CD4-positive, alpha-beta memory T cell (primary cell): ENCODE measurements at places on chromosomes 5 and 9. TPM values are rescaled to one million over a fixed set of nuclear protein-coding genes. Genes with fewer than 3 reads are reported as not detected.
A peak's percentile ranks its signal among the peaks of the same experiment; 100 is the strongest.

- no peaks in the 10 kb centered on the region for H3K4me1 ChIP-seq
- no peaks in the 10 kb centered on the region for H3K36me3 ChIP-seq
- H3K4me3 ChIP-seq, result no peak overlapping the region
- no peaks in the 10 kb centered on the region for H3K27me3 ChIP-seq
- H3K27ac ChIP-seq, result no peak overlapping the region
Observed at GRCh38 chr5:16596581-16596940, 20.2 kb downstream of the RETREG1 start.

GRCh38 chr5:19880859-19881436 is 107.1 kb downstream of the CDH18 start:
- H3K27ac ChIP-seq, result no peak overlapping the region
- H3K36me3 ChIP-seq, result no peaks in the 10 kb centered on the region
- H3K4me3 ChIP-seq, result no peak overlapping the region
- no peaks in the 10 kb centered on the region for H3K4me1 ChIP-seq

- H3K4me1 ChIP-seq, result peaks cover 15% of the 10 kb centered on the region
- H3K27me3 ChIP-seq, result peaks cover 51% of the 10 kb centered on the region
Observed at GRCh38 chr5:138661991-138662434, 86.8 kb upstream of the HSPA9 start.

- no peaks in the 10 kb centered on the region for H3K27me3 ChIP-seq
- no peaks in the 10 kb centered on the region for H3K4me1 ChIP-seq
- H3K36me3 ChIP-seq, result no peaks in the 10 kb centered on the region
- no peak overlapping the region for H3K4me3 ChIP-seq
- no peak overlapping the region for H3K27ac ChIP-seq
- DNase-seq, result no peak
Observed at GRCh38 chr9:3361116-3361515, 164.7 kb downstream of the RFX3 start.

GRCh38 chr9:97889941-97890887 is 32.1 kb downstream of the TRMO start:
- H3K4me1 ChIP-seq, result peaks cover 9% of the 10 kb centered on the region
- H3K4me3 ChIP-seq, result no peak overlapping the region
- no peaks in the 10 kb centered on the region for H3K36me3 ChIP-seq
- DNase-seq, result peak; percentile 54

DNA sequence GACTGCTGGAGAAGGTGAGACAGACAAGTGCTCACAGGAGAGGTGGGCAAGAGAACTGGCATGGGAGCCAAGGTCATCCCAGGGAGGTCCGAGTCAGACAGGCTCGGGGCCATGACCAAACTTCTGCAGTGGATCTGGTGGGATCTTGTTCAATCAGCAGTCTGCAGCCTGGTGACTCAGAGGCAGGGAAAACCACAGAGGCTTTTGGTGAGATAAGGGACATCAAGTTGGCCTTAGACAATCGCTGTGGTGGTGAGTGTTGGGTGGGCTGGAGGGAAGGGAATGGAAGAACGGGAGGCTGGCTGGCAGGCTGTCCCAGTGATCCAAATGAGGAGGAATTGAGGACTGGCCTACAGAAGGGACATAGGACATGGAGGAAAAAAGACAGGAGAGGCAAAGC is 123.8 kb downstream of the TMEM174 start:
- H3K27me3 ChIP-seq, result peaks cover 48% of the 10 kb centered on the region
- no peak for DNase-seq
- no peak overlapping the region for H3K4me3 ChIP-seq
- no peak overlapping the region for H3K27ac ChIP-seq
- no peaks in the 10 kb centered on the region for H3K36me3 ChIP-seq

- H3K4me3 ChIP-seq, result no peak overlapping the region
- no peaks in the 10 kb centered on the region for H3K27me3 ChIP-seq
- H3K27ac ChIP-seq, result no peak overlapping the region
- H3K36me3 ChIP-seq, result no peaks in the 10 kb centered on the region
Observed at GRCh38 chr5:82403026-82403425, 124.9 kb upstream of the RPS23 start.

GRCh38 chr9:89706731-89707191 is 101.9 kb downstream of the GADD45G start:
- H3K27me3 ChIP-seq, result no peaks in the 10 kb centered on the region
- no peak overlapping the region for H3K27ac ChIP-seq
- H3K4me1 ChIP-seq, result peaks cover 13% of the 10 kb centered on the region
- DNase-seq, result no peak
- no peak overlapping the region for H3K4me3 ChIP-seq

GRCh38 chr5:73582285-73583145 is 17.0 kb downstream of the UTP15 start:
- H3K27me3 ChIP-seq, result no peaks in the 10 kb centered on the region
- DNase-seq, result no peak
- no peak overlapping the region for H3K4me3 ChIP-seq
- no peaks in the 10 kb centered on the region for H3K4me1 ChIP-seq
- H3K36me3 ChIP-seq, result peaks cover 32% of the 10 kb centered on the region

The IFNA5 gene
- total RNA-seq, result not detected

The HRCT1 gene
- not detected for total RNA-seq

The FAM221B gene
- not detected for total RNA-seq

The TEX48 gene
- total RNA-seq, result not detected

The PRUNE2 gene
- total RNA-seq, result not detected
